ENCODE measurements at places on chromosomes 16 and 17.

- DNase-seq = no peak
These were observed 102.8 kb downstream of the CMIP start for GRCh38 chr16:81547194-81547938.

DNA sequence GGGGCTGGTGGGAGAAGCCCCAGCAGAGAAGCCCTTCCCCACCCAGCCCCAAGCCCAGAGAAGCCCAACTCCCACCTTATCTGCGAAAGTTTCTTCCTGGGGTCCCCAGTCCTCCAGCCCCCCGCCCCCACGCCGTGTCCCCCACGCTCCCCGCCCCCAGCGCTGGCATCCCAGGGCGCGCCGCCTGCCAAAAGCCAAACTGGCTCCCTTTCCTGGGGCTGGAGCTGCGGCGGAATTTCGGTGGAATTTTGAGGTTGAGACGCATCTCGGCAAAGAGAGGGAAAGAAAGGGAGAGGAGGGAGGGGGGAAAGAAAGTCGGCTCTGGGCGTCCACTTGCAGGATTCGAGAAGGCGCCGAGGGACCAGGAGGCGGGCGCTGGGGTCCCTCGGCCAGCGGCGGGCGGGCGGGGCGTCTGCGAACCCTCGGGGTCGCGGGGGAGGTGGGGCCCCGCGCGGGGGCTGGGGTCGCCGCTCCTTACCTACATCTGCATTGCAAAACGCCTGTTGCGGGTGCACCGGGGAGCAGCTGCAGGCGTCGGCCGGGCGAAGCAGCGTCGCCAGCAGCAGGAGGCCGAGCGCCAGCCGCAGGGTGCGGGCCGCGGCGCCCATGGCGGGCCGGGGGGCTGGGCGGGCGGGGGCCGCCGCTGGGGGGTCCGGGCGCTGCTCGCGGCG is 571 bp downstream of the TIMP2 start:
- DNase-seq = no peak

- no peak for DNase-seq
These were observed 17.2 kb downstream of the SPAG9 start for GRCh38 chr17:51103451-51103850.

- DNase-seq = no peak
These were observed 20.5 kb downstream of the TANC2 start for GRCh38 chr17:62986549-62986948.

DNA sequence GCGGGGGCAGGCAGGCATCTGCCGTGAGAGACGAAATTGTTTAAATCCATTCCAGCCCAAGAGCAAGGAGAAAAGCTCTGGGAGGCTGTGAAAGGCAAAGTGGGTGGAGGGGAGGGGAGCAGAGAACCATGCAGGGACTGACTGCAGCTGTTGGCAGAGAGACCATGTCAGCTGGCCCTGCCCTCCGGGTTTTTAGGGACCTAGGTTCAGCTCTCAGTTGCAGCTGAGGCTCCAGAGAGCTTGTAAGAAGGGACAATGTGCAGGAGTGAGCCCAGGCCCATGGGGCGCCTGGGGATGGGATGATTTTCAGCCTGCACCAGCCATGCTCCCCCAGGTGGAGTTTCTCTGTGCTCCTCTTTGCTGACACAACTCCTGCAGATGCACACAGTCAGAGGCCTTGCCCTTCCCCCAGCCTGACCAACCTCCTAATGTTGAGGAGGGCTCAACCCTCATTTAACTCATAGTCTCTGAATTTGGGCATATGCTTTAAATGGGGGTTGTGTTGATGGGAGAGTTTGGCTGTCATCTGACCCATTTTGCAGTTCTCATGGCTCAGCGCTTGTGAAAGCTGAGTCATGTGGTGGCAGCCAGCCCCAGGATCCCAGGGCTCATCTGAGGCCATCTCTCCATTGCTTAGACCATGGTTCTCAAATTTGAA is 70.9 kb downstream of the PLXDC1 start:
- no peak for DNase-seq

DNA sequence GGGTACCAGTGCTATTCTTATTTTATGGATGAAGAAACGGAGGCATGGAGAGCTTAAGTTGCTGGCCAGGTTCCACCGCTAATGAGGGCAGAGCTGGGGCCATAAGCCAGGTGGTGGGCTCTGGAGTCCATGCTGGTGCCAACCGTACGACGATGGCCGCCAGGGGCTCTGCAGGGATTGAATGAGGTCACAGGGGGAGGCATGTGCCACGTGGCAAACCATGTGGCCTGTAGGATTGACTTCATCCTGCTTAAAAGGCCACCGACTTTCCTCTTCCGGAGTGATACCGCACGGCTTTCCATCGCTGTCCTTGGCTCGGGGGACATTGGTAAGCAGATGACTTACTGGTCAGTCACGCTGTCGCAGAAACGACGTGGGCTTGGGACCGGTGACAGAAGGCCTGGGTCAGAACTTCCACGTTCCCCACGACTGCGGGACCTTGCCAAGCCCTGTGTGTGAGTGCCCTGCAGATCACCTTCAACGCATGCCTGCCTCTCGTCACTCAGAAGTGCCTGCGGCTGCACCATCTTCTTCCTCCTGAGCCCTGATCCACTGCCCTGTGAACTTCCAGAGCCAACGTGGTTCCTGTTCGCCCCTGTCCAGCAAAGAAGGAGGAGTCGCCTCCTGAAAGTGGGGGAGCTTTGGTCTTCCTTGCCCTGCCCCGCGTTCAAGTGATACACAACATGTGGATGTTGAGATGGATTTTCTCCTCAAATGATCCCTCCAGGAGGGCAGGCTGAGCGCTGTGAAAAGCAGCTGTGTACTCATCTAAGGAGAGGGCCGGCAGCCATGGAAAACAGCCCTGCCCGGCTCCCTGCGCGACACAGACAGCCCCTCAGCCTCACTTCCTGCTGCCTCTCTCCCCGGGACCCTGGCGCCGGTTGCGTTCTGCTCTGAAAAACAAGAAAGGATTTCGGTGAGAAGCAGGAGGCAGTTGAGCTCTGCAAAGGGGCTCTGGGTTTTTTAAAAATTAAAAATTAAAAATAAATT is 176.7 kb downstream of the C16orf95 start:
- no peak for DNase-seq

GRCh38 chr17:62093188-62094155 is 28.4 kb upstream of the MED13 start:
- no peak for DNase-seq

DNA sequence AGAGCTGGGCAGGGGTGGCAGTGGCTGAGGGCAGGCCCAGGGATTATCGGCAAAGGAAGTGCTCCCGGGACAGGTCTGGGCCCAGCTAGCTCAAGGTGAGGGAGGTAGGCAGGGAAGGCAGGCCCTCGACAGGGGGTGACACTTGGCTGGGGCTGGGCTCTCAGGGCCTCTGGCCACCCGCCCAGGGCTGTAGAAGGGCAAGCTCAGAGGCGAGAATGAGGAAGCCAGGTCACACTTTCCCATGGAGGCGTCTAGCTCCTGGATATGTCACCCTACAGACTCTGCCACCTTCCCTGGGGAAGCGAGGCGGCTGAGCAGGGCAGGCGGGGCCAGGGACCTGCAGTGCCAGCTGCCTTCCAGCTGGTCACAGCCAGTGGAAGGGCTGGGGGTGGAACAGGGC is 19.1 kb downstream of the FAM83G start:
- DNase-seq = no peak

GRCh38 chr17:12514596-12514995 is 151.1 kb upstream of the MYOCD start:
- no peak for DNase-seq

- no peak for DNase-seq
These were observed 12.6 kb upstream of the ARL5C start for GRCh38 chr17:39178536-39178935.

GRCh38 chr16:66429290-66429962 is 2.3 kb downstream of the BEAN1 start:
- no peak for DNase-seq

DNA sequence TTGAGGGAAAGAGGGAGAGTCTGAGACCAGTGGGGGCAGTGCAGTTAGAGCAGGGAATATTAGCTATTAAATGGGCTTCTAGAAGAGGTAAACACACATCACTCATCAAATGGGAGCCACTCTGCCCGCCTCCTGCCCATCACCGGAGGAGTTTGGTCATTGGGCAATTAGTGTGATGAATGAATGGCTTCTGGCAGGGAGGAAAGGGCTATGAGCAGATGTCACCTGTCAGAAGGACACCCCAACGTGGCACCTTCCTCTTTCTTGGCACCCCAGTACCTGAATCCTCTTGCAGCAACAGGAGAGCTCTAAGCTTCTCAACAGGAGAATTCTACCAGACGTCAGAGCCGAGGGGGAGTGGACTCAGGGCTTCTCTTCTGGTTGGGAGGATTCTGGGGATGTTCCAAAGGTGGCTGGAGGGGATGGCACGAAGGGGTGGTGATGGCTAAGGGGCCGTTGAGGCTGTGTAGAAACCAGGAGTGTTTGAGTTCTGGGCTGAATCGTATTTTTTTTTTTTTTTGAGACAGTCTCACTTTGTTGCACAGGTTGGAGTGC is 11.0 kb downstream of the C1QTNF1 start:
- DNase-seq = no peak

GRCh38 chr17:81682565-81683207 is 911 bp downstream of the ARL16 start:
- no peak for DNase-seq

- no peak for DNase-seq
These were observed 105.3 kb upstream of the C16orf82 start for GRCh38 chr16:26961459-26961858.

GRCh38 chr17:4545217-4545951 is 9.8 kb downstream of the MYBBP1A start:
- no peak for DNase-seq

DNA sequence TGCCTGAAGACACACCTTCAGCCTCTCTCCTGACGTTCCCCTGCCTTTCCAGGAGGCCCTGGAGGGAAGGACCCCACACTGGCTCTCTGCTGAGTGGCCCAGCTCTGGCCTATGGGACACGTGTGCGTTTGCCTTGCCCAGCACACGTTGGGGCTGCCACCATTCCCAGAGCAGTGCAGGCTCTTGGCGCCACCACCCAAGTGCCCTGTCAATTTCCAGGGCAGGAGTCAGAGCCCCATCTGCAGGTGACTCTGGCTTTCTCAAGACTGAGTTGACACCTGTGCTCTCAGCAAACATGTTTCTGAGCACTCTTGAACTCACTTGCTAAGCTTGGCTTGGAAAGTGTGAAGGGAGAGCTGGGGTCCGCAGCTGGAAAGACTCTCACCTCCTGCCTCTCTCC is 4.7 kb upstream of the IRF8 start:
- DNase-seq = no peak

DNA sequence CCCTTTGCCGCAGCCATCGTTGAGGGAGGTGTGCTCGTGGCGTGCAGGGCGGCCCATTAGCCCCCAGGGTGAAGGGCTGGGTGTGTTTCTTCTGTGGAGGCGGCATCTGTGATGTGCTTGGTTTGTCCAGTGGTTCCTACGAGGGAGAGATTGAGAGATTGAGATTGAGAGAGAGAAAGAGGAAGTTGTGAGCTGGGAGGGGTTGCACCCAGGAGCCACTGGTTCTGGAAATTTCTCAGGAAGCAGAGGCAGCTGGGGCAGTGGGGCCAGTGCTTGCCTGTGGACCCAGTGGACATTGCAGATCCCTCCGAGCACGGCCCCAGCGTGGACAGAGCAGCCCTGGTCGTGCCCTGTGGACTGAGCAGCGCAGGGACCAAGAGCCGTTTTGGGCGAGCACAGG is 72.0 kb upstream of the ZNF750 start:
- DNase-seq = no peak

- DNase-seq = no peak
These were observed 16.5 kb downstream of the GPT2 start for GRCh38 chr16:46900455-46901235.

GRCh38 chr17:71995590-71995989 is 125.2 kb upstream of the SOX9 start:
- no peak for DNase-seq

GRCh38 chr16:85234310-85235204 is 122.3 kb upstream of the CIBAR2 start:
- DNase-seq = no peak

- DNase-seq = no peak
These were observed 671 bp upstream of the FADS6 start for GRCh38 chr17:74893936-74894671.

- no peak for DNase-seq
These were observed 19.0 kb downstream of the GPR179 start for GRCh38 chr17:38324772-38325171.

GRCh38 chr16:70152578-70153302 is 20.8 kb upstream of the CLEC18C start:
- DNase-seq = no peak
